ENCODE measurements at places on chromosomes 6 and 20.

DNA sequence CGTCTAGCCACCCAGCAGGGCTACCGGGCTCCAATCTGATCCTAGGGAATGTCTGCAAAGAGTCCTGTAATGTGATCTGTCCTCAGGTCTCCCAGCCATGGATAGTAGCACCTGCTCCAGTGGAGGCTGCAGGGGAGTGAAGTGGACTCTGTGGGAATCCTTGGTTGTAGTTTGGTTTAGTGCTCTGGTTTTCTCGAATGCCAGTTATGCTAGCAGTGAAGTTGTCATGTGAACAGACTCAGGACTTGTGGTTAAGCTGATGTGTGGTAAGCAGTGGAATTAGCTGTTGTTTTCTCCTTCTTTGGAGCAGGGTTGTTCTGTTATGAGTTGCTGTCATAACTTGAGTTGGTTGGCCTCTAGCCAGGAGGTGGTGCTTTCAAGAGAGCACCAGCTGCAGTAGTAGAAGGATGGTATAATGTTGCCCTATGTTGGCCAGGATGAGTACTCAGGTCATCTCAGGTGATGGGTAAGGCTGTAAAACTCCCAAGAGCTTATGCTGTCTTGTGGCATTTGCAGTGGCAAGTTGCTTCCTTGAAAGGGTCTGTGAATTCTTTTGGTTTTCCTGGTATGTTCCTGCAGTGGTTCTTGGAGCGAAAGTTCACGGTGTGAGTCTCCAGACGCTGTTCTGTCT lies 390.2 kb downstream of the UTRN start:
- no peak for DNase-seq

DNA sequence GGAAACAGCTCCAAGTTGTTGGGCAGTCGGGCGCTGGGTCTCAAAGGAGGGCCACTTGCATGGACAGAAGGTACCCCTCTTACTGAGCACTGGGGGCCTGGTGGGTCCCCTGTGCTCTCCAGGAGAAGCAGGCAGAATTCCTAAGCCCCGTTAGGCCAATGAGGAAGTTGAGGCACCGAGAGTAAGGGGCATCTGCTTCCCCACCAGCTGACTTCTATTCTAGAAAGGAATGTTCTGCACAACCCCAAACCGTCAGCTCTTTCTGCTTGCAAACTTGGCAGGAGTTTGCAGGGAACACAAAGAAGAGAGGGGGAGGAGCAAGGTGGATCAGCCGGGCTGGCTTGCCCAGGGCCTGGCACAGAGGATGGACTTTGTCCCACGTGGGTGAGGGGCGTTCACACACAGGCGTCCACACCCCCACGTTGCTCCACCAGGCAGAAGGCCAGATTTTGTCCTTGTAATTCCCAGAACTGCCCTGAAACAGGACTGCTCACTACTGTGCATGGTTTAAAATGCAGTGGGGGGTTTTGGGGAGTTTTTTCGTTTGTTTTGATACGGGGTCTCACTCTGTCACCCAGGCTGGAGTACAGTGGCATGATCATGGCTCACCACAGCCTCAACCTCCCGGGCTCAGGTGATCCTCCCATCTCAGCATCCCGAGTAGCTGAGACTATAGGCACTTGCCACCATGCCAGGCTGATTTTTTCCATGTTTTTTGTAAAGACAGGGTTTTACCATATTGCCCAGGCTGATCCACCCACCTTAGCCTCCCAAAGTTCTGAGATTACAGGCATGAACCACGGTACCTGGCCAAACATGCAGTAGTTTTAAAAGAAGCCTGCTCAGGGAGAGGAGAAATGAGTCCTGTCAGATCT lies 93.3 kb downstream of the SNX5 start:
- DNase-seq: no peak

DNA sequence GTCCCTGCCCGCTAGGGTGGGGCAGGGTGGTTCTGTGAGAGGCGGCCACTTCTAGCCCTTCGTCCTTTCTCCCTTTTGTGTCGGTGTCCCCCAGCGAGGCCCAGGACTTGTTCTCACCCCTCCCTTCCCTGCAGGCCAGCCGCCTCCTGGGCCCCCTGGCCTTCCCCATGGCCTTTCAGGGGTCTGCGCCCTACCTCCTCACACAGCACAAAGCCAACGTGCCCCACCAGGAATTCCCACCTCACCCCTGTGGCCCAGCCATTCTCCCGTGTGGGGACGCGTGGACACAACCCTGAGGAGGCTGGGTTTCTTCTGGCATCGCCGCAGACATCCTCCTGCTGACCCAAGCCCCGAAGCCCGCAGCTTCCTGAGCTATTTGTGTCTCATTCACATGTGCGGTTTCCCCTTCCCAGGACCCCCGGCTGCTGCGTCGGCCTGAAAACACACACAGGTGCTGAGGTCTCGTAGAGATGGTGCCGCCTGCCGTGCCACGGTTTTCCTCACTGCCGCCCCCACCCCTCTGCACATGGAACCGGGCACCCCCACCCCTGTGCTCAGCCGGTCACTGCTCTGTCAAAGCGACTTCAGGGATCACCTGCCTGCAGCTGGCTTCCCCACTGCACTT lies 375.8 kb downstream of the CDH4 start:
- DNase-seq: no peak

DNA sequence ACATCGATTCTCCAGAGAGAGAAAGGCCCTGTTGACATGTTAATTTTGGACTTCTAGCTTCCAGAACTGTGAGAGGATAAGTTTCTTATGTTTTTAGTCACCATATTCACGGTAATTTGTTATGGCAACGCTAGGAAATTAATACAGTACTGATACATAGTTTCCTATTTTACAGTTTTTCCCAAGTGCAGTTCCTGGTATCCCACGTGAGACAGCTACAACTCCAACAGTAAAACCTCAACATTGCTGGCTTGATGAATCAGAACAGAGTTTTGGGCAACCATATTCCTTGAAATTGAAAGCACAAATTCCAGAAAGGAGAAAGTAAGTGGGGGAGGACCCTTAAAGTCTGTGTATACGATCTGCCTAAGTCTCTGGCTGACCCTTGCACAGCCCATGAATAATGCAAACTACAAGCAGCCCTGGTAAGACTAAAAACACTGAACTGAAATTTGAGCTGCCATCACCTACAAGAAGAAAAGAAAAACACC lies 505.1 kb upstream of the NRSN1 start:
- DNase-seq: no peak

All from activated CD8-positive, alpha-beta memory T cell treated with anti-CD3 and anti-CD28 coated beads for 1 hour (primary cell).